ENCODE measurements at places on chromosomes 1 and 21. TPM values are rescaled to one million over a fixed set of nuclear protein-coding genes. Genes with fewer than 3 reads are reported as not detected.

Gene KCNJ9
- 0.05 TPM for total RNA-seq

Gene NT5C1A
- 0.21 TPM for total RNA-seq

Gene RFX5
- 50.4 TPM for total RNA-seq

Gene NSUN4
- 31.3 TPM for total RNA-seq

Gene NPHS2
- not detected for total RNA-seq

Gene TIAM1
- total RNA-seq: 72.6 TPM

Gene MPZ
- total RNA-seq: 4.6 TPM

Gene LCE7A
- not detected for total RNA-seq

Gene SDE2
- total RNA-seq: 13.5 TPM

Gene SLC6A17
- 0.07 TPM for total RNA-seq

Gene IGFN1
- not detected for total RNA-seq
